Head of caudate nucleus (tissue), 42 donors: ENCODE measurements at places on chromosomes 3 and 15.
A peak's percentile ranks its signal among the peaks of the same experiment; 100 is the strongest.

DNA sequence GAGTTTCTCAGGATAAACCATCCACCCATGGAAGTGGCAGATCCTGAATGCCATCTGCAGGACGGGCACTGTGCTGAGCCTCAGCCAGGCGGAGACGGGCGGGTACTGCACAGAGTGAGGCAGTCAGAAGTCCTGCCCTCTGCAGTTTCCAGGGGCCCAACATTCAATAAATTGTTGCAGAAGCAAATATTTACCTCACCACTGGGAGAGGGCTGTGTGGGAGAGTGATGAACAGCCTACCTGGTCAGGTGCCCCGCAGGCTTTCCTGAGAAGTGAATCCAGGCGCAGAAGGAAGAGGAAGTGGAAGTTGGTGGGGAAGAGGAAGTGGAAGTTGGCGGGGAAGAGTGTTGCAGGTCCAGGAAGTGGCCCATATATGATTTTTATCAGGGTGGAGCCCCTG is 100.8 kb downstream of the SLCO3A1 start:
- DNase-seq, result no peak

GRCh38 chr15:68550498-68551295 is 28.1 kb upstream of the CORO2B start:
- DNase-seq, result peak; percentile 83

- DNase-seq, result peak; percentile 80
These were observed 94.5 kb upstream of the ADAMTSL3 start for GRCh38 chr15:83559310-83559966.

DNA sequence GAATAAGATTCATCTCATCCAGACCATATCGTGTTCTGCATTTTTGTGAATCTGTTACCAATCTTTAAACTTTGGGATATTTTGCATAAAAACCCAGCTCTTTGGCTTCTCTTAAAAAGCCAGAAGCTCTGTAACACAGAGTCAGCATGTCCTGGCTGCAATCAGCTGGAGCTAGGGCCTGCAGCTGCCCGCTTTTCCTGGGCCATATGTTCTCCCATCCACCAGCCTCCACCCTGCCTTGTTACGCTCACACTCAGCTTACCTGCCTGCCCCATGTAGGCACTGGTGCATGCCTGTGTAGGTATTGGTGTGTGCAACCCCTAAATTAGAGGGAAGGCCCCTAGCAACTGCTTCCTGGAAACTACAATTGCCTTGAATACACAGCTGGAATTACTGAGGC is 48.2 kb downstream of the CRYGS start:
- no peak for DNase-seq

DNA sequence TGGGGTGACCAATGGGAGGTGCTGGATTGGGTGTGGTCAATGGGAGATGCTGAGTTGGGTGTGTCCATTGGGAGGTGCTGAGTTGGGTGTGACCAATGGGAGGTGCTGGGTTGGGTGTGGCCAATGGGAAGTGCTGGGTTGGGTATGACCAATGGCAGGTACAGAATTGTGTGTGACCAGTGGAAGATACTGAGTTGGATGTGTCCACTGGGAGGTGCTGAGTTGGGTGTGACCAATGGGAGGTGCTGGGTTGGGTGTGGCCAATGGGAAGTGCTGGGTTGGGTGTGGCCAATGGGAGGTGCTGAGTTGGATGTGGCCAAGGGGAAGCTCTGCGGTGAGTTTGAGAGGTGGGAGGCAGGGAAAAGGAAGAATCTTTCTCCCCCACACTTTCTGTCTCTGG is 250.0 kb upstream of the PROK2 start:
- DNase-seq, result no peak

GRCh38 chr3:128397484-128397883 is 69.2 kb downstream of the DNAJB8 start:
- DNase-seq, result no peak

- no peak for DNase-seq
These were observed 161.8 kb upstream of the CBLB start for GRCh38 chr3:106030627-106030963.

- no peak for DNase-seq
These were observed 82.3 kb downstream of the ARPP21 start for GRCh38 chr3:35721628-35722027.

- no peak for DNase-seq
These were observed 441.4 kb downstream of the DIPK2A start for GRCh38 chr3:144413068-144413467.

GRCh38 chr3:113556946-113557335 is 24.6 kb downstream of the SIDT1 start:
- DNase-seq, result no peak

- DNase-seq, result no peak
These were observed 312.5 kb upstream of the CTNNB1 start for GRCh38 chr3:40886660-40887425.

DNA sequence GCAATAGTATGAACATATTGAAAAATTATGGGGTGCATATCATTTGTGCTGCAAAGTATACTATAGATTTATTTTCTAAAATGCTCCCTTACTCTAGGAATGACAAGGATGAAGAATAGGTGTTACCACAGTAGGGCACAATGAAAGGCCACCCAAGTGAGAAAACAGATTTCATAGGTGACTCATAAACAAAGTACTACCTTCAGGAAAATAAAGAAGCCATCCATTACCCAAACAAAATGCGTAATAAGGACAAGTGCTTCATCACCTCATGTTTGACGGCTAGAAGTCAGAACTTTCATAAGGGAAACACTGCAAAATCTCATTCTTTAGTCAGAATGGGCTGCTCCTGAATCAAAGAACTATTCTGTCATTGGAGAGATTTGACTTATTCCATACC is 116.6 kb downstream of the MFSD1 start:
- DNase-seq, result no peak

DNA sequence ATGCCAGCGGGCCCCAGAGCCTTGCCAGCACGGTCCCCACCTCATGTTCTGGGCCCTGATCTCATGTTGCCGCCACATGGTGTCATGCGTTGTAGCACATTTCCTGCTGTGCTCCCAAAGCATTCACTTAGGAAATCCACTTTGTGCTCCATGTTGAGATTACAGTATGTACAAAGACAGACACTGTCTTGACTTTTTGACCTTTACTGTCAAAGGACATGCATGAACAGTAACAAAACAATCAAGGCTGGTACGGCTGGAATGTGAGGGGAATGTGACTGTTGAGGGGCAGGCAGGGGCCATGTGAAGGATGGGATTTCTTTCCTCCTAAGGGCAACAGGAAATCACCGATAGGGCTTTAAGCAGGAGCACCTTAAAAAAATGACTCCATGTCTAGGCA is 53.3 kb upstream of the RPL32 start:
- DNase-seq, result no peak

DNA sequence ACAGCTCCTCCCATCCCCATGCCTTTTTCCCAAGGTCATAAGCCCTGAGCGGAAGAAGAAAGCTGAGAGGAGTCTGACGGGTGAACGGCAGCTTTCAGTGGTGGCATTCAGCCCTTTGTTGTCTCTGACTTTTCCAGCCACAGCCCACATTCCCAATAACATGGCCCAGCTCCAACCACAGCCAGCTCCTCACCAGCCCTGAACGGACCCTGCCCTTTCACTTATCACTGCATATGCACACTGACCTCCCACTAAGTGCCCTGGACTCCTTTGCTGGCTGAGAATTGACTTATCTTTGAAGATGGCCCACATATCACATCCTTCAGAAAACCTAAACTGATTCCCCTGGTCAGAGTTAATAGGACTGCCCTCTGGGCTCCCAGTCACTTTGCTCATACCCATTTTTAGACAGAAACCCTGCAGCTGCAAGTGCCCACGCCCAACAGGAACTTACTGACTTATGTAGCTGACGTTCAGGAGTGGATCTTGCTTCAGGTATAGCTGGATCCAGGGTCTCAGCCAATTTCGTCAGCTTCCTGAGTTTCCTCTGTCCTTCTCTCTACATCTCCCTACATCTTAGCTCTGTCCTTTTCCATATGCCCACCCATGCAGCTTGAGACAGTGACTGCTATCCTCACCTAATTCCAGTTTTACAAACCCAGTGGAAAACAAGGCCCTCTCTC is 348.5 kb upstream of the PROK2 start:
- DNase-seq, result no peak

GRCh38 chr3:187626581-187626980 is 43.6 kb downstream of the SST start:
- no peak for DNase-seq

GRCh38 chr3:132723024-132723950 is 1.1 kb upstream of the NPHP3 start:
- no peak for DNase-seq

DNA sequence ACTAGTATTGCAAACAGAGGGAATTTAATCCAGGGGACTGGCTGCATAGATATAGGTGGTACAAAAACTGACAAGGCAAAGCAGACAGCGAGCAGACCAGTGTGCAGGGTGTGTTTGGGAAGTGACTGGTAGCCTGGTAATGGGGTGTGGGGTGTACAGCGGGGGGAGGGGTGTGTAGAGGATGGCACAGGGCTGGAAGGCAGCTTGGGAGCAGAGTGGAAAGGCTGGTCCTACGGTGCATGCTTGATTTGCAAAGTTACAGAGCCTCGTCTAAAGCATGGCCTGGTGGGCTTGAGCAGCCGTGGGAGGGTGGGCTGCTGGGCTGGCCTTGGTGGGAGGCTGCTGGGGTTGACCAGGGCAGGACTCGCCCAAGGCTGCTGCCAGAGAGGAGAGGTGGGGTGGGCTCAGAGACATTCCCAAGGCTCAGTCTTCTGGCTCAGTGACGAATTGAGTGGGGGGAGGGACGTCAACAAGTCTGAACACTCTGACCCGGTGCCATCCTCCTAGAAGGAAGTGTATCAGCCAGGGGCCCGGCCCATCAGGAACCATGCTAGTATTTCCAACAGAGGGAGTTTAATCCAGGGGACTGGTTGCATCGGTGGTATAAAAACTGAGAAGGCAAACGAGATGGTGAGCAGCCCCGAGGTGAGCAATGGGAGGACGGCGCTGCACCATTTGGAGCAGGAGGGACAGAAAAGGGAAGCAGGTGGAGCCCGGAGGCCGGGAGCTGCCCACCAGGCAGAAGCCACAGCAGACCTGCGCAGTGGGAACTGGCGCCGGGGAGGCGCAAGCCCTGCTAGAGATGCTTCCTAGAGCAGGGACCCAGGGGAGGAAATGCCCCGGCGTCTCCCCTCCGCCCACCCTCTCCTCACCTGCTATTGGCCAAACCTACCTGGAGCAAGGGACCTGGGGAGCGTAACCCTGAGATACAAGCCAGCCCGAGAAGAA is 29.2 kb downstream of the CPN2 start:
- DNase-seq, result no peak

GRCh38 chr15:74680456-74680855 is 15.4 kb downstream of the EDC3 start:
- no peak for DNase-seq

GRCh38 chr3:120646771-120647432 is 35.1 kb downstream of the HGD start:
- no peak for DNase-seq

DNA sequence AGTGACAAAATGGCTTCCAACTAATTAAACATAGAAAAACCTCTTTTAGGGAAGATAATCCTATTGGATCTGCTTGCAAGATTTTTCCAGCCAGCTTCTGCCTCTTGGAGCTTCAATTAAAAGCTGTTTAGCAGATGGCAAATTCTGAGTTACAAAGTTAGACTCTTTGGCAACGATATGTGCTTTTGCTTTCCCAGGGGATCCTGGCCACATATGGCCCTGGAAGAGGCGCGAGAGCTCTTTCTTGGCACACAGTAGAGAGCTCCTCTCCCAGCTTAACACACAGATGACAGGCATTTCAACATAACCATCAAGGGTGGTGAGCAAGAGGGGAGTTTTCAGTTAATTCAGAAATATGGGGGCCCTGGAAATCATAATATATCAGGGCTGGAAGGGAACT is 41.6 kb upstream of the GALNT15 start:
- DNase-seq, result no peak

DNA sequence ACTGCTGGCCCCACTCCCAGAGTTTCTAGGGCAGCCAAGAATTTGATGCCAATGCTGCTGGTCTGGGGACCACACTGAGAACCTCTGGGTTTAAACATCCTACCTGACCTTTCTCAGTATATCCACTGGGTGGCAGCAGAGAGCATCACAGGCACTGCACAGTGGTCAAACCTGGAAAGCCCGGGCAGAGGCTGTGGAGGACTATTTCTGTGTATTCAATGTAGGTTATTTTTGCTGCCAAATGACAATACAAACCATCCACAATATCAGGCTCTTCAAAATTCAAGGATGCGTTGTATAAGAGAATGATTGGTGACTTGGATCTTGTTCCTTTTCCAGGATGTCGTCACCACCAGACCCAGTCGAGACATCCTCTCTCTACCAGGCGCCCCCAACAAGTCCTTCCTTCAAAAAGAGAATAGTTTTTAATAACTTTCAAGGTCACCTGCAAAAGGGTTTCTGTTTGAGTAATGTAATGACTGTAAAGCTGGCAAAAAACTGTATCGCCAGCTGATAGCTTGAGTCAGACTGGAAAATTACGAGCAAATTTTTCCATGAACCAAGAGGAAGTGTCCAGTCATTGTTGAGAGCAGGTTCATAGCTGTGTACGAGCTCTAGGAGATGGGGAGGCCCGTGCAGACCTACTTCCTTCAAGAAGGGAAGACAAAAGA is 30.5 kb upstream of the MYZAP start:
- DNase-seq, result peak; percentile 42

GRCh38 chr3:104411757-104412156 is 955.0 kb upstream of the ALCAM start:
- DNase-seq, result no peak

- DNase-seq, result no peak
These were observed 86.6 kb downstream of the SNRK start for GRCh38 chr3:43372809-43373559.

- no peak for DNase-seq
These were observed 3.6 kb downstream of the PDIA3 start for GRCh38 chr15:43749690-43750345.

- DNase-seq, result no peak
These were observed 129.8 kb downstream of the FGF12 start for GRCh38 chr3:192597506-192597905.

GRCh38 chr3:132262956-132263355 is 54.3 kb upstream of the ACP3 start:
- DNase-seq, result no peak

GRCh38 chr3:49616491-49616941 is 57.6 kb upstream of the APEH start:
- DNase-seq, result no peak

DNA sequence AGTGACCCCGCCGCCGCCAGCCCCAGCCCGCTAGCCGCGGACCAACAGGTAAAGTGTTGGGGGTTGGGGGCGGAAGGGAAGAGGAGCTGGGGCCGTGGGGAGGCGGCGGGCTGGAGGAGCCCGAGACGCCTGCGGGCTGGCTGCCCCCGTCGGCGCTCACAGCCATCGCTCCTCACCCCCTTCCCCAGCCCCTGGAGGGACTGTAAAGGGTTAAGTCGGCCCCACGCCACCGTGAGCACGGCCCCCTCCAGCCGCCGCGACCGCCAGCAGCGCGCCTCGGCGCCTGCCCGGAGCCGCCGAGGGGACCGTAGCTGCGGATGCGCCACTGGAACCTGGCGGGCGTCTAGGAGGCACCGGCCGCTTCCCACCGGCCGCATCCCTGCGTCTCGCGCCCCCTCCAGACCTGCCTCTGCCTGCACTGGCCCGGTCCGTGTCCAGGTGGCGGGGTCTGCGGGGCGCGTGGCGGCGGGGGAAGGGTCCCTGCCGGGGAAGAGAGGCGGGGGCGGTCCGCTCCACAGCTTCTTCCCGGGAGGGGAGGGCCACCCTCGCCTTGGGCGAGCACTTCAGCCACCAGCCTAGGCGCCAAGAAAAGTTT is 522 bp downstream of the MED12L start:
- peak; percentile 23 for DNase-seq
